ENCODE measurements at places on chromosomes 6 and 20.

- no peak for DNase-seq
These were observed 246.2 kb downstream of the HACE1 start for GRCh38 chr6:104613416-104614001.

GRCh38 chr20:64254156-64254555 lies 1.4 kb upstream of the PCMTD2 start:
- DNase-seq = no peak

DNA sequence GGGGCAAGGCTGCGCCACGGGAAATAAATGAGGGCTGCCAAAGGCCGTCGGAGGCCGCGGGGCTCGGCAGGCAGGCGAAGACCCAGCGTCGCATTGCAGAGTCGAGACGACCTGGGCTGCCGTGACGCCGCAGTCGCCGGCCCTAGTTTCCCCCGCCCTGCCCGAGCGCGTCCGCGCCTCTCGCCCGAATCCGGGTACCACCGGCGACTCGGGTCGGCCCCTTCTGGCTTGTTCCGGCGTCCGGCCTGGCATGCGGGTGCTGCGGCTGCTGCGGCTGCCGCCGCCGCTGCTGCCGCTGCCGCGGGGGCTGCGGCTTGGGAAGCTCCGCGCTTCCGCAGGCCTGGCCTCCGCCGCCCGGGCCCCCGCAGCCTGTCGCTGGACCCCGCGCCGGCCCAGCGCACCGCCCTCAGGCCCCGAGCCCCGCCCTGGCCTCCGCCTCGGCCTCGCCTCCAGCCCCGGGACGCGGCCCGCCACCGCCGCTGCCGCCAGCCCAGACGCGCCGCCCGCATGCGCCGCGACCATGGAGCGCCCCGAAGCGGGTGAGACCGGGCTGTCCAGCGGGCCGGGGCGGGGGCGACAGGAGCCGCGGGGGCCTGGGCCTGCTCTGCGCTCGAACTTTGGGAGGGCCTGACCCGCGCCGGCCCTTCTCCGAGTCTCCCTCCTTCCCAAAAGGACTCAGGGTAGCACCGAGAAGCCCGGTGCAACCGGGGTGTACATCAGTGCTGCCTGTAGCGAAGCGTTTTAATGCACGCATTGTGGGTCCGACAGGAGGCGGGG lies at the start of gene AKAP7:
AKAP7 (plus strand) TSS at position 224 of the 777 bp plus-strand sequence; CDS start at position 521, 297 bp downstream.
- DNase-seq = no peak

DNA sequence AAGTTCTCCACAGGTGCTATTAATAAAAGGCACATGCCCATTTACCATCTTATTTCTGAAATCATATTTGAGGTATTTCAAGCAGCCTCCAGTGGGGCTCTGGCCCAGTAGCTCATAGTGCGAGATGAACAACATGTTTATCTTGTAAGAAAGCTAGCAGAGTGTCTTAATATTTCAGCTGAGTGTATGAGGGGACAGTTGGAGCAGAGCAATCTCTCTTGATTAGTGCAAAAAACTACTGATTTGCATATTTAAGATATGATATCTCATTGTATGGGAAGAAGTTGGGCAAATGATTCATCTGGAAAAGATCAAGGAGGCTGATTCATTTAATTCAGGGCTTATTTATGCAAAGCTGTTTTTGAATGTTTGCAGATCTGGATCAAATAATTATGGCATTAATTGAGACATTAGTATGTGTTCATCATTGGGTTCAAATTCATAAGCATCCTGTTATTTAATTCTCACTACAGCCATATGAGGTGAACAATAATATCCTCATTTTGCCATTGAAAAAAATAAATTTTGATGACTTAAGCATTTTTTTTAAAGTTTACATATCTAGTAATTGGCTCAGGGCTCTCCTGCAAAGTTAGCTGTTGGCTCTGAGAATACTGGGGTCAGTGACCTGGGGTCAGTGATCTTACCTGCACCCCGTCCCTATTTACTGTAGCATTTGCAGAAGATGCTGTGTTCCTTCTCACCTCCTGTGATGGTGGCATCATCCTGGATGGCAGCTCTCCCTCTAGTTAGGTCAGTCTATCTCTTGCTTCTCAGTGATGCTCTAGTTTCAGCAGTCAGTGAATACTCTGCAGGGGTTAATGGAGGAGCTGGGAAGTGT lies 24.1 kb upstream of the GCLC start:
- no peak for DNase-seq

DNA sequence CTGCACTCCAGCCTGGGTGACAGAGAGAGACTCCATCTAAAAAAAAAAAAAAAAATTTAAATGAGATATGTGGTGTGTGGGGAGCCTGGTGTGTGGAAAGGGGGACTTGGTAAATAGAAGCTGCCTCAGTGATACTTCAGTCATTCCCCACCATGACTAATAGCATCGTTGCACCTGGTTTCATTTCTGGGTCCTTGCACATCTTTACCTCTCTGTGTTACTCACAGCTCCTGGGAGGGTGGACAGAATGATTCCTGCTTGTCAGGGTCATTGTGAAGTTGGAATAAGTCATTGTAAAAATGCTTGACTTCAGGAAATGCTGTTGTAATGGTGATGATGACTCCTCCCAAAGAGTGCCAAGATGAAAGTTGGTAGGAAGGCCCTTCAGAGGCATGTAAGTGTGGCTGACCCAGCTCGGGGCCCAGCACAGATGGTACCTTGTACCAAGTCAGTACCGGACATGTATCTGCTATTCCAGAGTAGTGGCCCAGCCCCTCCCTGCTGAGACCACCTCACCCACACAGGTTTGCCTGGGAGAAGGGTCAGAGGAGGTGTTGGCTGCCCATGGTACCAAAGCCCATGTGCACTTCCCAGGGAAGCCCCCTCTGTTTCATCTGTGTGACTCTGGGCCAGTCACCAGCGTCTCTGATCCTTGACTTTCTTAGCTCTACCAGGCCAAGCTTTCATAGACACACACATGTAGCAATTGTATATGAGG lies 48.4 kb downstream of the PLAGL2 start:
- DNase-seq = no peak

DNA sequence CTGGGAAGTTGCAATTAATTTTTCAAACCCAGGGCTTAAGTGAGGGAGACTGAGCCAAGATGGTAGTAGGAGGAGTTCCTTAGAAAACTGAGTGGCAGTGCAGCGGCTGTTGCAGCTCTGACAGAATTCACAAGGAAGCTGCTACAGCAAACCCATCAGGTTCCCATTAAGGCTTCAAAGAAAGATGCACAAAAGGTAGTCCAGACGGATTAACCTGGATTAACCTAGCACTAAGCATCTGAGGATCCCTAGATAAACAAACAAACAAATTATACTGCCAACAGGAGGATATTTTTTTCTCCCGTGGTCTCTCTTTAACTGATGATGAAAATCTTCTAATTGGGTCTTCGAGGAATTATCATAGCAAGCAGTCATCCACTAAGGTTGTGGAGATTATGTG lies 5.2 kb downstream of the TENT5A start:
- no peak for DNase-seq

DNA sequence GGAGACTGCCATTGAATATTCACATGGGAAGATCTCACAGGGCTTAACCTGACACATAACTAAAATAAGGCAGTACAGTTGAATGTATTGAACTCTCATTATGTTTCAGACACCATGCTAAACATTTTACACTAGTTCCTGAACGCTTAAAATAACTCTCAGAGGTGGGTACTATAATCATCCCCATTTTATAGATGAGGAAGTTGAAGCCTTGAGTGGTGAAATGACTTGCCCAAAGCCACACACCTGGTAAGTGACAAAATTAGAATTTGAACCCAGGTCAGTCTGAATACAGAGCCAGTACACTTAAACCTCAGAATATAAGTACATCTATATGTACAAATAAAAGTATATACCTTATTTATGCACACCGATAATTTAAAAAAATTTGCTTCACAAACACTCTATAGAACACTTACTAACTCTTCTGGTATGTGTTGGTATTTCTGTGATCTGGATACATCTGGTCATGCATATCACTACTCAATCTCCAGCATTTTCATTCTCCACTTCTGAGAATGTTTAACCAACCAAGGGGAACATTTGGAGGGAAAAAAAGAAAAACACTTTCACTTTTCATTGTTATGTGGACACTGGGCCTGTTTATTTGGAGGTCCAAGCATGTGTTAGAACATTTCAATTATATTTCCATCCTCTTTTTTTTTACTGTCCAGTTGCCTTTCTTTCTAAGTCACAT lies 4.6 kb upstream of the BICRAL start:
- no peak for DNase-seq

DNA sequence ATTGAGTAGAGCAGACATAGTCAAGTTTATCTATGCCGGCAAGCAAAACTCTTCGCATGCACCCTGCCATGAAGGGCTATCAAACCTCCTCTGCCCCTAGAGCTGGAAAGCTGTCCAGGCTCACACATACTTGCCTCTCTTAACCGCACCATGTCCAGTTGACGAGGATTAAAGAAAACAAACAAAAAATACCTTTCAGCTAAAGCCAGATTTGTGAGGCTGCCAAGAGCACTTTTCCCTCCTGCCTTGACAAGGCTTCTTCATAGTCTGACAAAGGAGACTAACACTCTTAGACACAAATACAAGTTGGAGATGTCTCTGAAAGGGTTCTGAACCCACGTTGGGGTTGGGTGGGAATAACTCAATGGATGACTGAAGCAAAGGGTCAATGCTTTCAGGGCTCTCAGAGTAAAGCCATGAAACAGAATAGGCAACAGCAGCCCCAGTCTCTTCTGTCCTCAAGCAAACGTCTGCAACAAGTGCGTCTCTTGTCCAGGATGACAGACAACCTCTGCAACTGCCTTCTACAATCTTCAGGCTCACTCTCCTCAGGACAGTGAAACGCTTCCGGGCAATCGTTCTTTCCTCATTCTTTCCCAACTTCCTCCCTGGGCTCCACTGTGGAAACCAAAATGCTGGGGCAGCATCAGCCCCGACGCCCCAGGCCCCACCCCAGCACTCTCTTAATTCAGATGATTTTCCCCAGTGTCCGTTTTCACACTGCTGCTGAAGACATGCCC lies 57.8 kb downstream of the AGPAT4 start:
- no peak for DNase-seq

GRCh38 chr20:44596876-44597275 lies 14.5 kb downstream of the PKIG start:
- no peak for DNase-seq

Data from hematopoietic multipotent progenitor cell treated with erythropoietin and hydrocortisone succinate and interleukin-3 and kit ligand, for 17 days (in vitro differentiated cells).